HAP-1 (cell line): ENCODE measurements at places on chromosomes 7 and 10.

GRCh38 chr10:132601567-132601966 lies 64.0 kb downstream of the INPP5A start:
- no peak for DNase-seq

DNA sequence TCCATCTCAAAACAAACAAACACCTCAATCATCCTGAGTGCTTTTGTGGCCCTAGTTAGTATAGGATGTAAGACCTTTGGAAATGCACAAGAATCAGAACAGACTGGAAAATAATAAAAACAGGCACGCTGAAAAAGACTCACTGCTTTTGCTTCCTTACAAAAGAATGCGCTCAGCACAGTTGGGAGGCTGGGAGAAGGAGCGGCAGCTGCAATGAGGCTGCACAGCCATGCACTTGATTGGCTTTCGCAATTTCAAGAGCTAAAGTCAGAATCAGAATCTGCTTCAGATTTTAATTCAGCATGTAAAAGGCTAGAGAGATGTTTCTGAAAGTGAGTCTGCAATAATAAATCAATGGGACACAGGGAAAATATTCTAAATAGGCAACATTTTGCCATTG lies 97.2 kb downstream of the FRMD4A start:
- DNase-seq, result no peak

- no peak for DNase-seq
Observed at GRCh38 chr7:3710531-3710930, 409.5 kb downstream of the SDK1 start.

DNA sequence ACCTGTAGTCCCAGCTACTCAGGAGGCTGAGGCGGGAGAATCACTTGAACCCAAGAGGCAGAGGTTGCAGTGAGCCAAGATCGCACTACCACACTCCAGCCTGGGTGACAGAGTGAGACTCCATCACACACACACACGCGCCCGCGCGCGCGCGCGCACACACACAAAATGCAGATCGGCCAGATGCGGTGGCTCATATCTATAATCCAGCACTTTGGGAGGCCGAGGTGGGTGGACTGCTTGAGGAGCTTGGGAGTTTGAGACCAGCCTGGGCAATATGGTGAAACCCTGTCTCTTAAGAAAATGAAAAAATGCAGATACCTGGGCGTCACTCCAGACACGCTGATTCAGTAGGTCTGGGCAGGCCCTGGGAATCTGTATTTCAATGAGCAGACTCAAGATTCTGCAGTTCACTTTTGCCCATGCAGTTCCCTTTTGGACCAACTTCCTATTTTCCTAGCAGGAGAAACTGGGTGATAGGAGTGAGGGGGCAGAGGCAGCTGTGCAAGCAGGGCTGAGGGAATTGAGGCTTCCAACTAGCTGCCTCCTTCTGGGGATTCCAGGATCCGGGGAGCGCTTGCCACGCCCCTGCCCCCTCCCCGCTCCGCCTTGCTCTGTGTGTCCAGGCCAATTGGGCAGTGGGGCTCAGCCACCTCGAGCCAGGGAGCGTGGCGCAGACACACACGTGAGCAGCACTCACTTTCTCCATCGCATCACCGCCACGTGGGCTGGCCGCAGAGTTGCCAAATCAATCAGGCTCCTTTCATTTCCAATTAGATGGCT lies 173.6 kb downstream of the SH3PXD2A start:
- DNase-seq, result no peak

DNA sequence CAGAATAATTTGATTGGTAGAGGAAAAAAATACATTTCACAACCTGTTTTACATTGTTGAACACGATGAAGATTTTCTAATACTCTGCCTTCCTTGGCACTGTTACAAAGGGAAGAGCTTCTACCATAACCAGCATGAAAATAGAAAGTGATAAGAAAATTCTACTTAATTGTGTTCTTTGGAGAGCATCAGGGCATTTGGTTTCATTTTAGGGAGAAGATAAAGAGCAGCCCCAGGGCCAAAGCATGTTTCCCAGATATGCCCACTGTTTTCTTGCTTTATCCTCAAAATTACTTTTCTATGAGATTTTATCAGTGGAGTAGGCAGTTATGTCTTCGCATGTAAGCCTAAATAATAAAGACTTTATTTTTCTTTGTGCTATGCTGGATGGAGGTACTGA lies 9.5 kb downstream of the CHRM2 start:
- no peak for DNase-seq

DNA sequence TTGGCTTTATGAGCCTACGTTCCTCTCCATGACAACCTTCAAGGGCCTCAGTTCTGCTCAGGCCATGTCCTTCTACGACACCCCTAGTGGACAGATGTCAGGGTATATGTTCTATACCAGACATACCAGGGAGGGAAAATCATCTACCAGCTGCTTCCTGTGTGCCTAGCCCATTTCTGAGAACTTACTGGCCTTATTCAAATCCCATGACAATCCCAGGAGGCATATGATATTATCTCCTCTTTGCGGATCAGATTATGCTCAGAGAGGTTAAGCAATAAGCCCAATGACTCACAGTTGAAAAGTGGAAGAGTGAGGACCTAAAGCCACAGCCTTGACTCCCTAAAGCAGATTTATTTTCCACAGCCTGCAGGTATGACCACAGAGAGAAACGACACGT lies 139.3 kb downstream of the GLI3 start:
- DNase-seq, result no peak

- no peak for DNase-seq
Observed at GRCh38 chr10:113169853-113170460, 219.9 kb downstream of the TCF7L2 start.

DNA sequence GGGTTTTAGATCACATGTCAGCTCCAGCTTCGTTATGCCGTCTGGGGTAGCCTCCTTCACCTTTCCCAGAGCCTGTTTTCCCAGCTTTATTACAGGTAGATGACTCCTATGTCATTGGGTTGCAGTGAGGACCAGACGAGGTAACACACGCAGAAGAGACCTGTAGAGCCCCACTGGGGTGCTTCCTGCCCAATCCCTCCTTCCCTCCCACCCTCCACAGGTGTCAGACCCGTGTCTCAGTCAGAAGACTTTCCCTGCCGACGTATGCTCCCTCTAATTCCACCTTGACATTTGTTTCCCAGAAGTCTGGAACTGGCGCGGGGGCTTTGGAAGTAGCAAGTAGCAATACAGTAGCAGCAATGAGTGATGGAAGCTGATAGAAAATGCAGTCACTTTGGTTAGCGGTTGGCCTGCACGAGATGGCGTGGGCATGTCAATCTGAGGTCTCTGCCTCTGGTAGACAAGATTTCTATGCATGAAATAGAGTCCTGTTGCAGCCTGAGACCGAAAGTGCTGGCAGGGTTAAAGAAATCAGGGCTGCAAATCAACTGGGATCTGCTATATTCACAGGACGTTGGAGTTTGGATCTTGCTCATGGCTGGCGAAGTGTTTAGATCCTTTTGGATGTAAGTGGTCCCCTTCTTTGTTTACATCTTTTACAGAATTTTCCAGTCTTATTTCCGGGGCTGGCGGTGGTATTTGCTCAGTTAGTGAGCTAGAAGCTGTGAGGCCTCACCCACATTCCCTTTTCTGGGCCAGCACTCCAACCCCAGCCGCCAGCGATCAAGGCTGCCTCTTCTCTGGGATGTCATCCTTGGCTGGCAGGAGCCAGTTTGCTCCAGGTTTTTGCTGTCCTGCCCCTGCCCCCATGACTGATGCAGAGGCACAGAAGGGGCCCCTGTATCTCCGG lies 78.3 kb upstream of the KMT2C start:
- no peak for DNase-seq

- no peak for DNase-seq
Observed at GRCh38 chr7:137742051-137742450, 104.7 kb downstream of the DGKI start.

DNA sequence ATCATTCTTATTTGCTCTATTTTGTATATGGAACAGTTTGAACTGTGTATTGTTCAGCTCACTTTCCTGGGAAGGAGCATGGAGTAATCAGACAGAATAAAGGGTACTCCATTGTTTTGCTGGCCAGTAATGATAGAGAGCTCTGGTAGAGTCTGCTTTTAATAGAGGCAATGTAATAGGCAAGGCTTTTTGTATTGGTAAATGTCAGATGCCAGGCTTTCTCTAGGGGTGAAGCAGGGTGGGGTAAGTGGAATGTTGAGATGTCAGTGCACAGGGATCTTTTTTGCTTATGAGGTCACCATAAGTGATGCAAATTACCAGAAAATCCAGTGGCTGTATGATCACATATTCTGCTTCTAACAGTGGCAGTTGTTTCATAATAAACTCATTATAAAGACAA lies 1088.3 kb upstream of the SORCS1 start:
- no peak for DNase-seq
